ENCODE measurements at places on chromosomes 13 and 19.

GRCh38 chr13:28415994-28416421, 78.9 kb downstream of the FLT1 start:
- no peak for DNase-seq

DNA sequence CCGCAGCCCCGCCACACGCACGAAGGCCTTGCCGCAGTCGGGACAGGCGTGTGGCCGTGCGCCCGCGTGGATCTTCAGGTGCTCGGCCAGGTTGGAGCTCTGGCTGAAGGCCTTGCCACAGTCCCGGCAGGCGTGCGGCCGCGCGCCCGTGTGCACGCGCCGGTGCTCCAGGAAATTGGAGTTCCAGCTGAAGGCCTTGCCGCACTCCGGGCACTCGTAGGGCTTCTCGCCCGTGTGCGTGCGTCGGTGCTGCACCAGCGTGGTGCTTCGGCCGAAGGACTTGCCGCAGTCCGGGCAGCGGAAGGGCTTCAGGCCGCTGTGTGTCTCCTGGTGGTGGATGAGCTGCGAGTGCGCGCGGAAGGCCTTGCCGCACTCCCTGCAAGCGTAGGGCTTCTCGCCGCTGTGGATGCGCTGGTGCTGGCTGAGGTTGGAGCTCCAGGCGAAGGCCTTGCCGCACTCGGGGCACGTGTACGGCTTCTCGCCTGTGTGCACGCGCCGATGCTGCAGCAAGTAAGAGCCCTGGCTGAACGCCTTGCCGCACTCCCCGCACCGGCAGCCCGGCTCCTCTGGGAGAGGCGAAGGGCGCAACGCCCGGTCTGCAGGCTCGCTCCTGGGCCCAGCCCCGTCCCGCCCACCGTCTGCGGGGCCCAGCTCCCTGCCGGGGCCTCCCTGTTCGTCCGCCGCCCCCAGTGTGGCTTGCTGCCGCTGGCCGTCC, 3.6 kb upstream of the A1BG start:
- no peak for DNase-seq

- no peak for DNase-seq
Observed at GRCh38 chr19:38145623-38146022, 78.4 kb downstream of the DPF1 start.

- DNase-seq: no peak
Observed at GRCh38 chr19:3357992-3358688, 8.2 kb upstream of the NFIC start.

GRCh38 chr13:89457977-89458376, 1786.8 kb downstream of the SLITRK5 start:
- no peak for DNase-seq

DNA sequence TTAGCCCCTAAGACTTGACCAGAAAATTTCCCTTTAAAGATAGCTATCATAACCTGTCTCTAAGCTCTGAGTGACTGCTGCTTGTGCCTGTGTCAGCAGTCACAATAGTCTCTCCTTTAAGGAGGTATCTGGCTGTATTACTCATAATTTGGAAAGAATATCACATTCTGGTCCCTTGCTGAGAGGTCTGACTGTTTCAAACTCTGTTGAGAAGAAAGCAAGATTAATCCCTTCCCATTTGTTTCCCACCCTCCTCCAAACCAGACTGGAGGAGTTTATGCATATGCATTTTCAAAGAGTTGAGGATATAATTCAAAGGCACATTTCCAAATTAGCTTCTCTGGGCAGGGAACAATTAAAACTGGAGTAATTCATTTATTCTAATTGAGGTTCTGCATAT, 2.3 kb downstream of the HTR2A start:
- no peak for DNase-seq
